ENCODE measurements at places on chromosomes 4 and X.

DNA sequence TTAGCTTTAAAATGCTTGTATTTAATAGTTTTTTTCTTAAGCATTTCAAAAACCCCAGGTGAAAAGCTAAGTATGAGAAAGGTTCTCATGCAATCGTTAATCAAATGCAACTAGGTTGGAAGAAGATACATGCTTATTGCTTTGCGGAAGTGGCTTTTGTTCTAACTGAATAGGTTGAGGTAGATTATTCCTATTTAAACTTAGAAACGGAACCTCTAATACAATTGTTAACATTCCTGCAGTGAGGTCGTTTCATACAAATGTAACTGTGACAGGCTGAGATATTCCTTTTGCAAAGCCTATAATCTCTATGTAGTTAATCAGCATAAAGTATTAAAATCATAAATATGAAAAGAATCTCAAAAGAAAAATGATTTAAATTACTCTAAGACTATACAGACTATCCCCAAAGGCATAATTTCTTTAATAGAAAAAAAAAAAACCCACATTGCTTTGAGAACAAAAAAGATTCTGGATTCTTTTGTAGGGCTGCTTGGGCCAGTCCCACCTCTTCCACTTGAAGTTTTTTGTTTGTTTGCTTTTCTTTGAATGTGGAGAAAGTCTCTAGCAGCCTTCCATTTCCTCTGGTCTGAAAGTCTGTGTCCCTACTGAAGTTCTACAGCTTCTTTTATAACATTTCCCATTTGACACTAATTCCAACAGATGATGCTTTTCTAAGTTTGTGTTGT lies 25.6 kb upstream of the SORBS2 start:
- no peak for DNase-seq

GRCh38 chr4:170610434-170610833 lies 520.7 kb upstream of the AADAT start:
- no peak for DNase-seq

DNA sequence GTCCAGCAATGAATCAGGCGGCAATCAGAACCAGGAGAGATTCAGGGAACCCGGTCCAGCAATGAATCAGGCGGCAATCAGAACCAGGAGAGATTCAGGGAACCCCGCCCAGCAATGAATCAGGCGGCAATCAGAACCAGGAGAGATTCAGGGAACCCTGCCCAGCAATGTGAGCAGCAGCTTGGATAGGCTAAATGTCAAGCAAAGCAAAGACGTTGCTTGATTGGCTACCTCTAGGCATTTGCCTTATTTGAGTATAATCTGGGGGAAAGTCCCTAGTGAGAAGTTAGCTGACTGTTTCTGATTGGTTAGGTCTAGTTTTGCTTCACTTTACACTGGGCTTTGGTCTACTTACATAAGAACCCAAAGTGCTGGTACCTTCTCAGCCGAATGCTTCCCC lies 1212.2 kb upstream of the TENM3 start:
- no peak for DNase-seq

- DNase-seq = no peak
These were observed 268.8 kb upstream of the GALNT7 start for GRCh38 chr4:172899861-172900260.

- peak; percentile 26 for DNase-seq
These were observed at the start of gene SOWAHB for GRCh38 chr4:76897536-76898384. Gene SOWAHB, minus strand, starts transcription at chr4:76898144. Its CDS starts 295 bp downstream, at chr4:76897849.

DNA sequence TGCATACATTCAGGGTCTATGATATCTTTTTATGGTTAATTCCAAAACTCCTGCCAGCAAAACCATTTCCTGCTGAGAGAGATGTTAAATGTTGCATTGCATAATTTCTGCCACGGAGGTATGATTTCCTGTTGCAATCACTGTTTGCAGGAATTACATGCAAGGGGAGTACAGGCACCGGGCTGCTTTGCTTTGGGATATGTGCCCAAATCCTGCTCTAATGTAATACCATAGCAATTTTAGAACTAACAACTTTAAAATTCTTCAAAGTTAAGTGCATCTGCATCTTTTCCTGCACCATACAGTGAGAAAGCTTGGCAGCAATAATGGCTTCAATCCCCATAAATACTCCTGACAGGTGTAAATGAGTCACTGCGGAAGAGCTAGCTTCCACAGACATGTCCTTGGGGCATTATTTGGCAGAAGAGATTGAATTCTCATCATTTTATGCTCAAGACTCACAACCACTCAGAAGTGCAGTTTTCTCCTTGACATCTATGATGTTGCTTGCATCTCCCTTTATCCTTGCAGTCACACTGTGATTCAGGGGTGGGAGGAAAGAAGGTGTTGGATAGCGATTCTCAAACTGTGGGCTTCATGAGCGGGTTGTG lies 29.6 kb downstream of the TRIM2 start:
- DNase-seq = no peak

GRCh38 chr4:18675586-18676525 lies 654.3 kb upstream of the LCORL start:
- DNase-seq = no peak

GRCh38 chrX:17824980-17825379 lies 36.1 kb downstream of the RAI2 start:
- DNase-seq = no peak

GRCh38 chr4:20431543-20431951 lies 179.8 kb downstream of the SLIT2 start:
- no peak for DNase-seq

- peak; percentile 75 for DNase-seq
These were observed 344.9 kb downstream of the BCOR start for GRCh38 chrX:39752815-39753214.

DNA sequence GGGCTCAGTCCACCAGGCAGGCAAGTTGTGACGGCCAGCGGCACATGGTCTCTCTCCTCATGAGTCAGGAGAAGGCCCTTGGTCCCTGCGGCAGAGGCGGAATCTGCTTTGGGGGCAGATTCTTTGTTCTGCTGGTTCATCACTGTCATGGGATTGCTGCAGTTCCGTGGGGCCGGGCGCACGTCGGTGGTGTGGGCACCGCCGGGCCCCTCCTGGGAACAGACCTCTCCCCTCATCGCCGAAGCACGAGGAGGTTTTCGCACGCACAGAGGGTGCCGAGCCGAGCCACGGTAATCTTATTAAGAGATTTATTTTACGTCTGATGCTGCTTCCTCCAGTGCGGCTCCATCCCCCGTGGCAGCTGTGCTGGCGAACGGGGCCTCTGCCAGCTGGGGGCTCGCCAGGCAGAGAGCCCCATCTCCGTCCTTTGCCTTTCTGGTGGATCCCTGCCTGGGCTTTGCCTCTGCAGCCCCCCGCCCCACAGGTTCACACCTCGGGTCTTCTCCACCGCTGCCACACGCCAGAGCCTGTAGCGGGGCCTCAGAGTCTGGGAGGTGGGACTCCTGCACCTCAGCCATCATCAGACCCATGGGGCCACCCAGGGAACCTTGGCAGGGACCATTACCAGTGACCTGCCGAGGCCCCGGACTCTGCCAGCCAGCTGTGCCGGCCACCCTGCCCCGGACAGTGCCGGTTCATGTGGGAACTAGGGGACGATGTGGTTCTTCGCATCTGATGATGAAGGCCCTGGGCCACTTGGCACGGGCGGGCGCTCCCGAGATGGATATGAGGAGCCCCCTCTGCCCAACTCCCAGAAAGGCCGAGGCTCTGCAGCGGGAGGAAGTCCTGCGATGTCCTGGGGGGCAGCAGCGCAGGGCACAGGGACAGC lies 86.7 kb upstream of the NKX1-1 start:
- no peak for DNase-seq

- DNase-seq = peak; percentile 69
These were observed 54.4 kb downstream of the MRPL1 start for GRCh38 chr4:77917075-77917474.

DNA sequence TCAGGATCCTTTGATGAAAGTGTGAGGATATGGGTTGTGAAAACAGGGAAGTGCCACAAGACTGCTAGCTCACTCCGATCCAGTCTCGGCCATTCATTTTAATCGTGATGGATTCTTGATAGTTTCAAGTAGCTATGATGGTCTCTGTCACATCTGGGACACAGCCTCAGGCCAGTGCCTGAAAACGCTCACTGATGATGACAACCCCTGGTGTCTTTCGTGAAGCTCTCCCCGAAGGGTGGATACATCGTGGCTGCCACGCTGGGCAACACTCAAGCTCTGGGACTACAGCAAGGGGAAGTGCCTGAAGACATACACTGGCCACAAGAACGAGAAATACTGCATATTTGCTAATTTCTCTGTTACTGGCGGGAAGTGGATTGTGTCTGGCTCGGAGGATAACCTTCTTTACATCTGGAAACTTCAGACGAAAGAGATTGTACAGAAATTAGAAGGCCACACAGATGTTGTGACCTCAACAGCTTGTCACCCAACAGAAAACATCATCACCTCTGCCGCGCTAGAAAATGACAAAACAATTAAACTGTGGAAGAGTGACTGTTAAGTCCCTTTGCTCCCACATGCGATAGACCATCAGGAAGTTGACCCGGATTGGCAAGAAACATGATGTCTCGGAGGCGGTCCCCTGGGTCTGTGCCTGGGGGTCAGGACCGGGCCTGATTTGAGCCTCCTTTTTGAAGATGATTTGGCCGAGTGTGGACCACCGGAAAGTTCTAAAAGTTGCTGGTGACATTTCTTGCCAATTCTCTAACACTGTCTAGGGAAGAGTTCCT lies 22.2 kb downstream of the LIAS start:
- DNase-seq = no peak

GRCh38 chrX:132489578-132490419 lies 961 bp upstream of the MBNL3 start:
- DNase-seq = peak; percentile 78

DNA sequence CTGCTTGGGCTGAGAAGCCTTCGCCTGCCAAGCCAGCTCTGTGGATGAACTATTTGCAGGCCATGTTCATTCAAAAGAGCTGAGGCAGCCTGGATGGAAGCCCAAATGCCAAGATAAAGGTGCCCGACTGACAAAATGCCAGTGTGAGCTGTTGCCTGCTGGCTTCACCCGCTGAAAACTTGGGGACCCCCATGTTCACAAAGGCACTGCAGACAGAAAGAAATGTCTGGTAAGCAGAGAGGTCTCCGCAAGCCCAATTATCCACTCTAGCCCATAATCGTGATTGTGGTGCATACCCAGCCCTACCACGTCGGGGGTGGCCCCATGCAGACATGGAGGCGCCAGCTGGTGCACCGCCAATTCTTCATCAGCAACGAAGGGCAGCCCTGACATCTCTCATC lies 13.0 kb upstream of the SMIM20 start:
- DNase-seq = no peak

- DNase-seq = no peak
These were observed 76.5 kb upstream of the MSX1 start for GRCh38 chr4:4782969-4783368.

DNA sequence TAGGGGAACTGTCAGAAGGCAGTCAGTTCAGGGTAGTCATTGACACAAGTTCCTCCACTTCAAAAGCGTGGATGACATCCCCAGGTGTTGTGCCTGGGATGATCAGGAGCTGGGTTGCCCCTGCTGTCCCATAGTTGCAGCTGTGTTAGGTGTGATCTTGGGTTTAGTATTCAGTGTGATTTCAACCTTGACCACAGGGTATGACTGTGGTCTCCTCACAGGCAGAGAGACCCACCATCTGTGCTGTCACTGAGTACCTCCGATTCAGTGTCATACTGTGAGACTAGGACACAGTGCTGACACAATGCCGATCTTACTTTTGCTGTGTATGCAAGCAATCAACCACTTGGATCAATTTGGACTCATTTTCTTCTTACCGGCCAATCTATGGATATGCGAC lies 25.2 kb downstream of the FOXR2 start:
- no peak for DNase-seq

DNA sequence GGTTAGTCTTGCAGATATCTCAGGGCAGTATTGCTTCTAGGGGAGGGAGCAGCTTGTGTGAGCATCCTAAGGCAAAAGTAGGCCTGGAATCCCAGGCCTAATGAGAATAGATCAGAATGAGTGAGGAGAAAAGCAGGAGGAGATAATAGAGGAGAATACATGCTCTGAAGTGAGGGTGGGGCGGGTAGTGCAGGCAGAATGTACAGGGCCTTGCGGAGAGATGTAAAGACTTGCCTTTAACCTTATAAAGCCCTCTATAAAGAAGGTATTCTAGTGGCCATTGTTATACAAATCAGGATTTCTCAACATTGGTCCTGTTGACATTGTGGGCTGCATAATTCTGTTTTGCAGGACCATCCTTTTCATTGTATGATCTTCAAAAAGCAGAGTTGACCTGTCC lies 855.3 kb downstream of the PCDH7 start:
- DNase-seq = no peak

- no peak for DNase-seq
These were observed 77.5 kb downstream of the RLIM start for GRCh38 chrX:74536832-74537371.

DNA sequence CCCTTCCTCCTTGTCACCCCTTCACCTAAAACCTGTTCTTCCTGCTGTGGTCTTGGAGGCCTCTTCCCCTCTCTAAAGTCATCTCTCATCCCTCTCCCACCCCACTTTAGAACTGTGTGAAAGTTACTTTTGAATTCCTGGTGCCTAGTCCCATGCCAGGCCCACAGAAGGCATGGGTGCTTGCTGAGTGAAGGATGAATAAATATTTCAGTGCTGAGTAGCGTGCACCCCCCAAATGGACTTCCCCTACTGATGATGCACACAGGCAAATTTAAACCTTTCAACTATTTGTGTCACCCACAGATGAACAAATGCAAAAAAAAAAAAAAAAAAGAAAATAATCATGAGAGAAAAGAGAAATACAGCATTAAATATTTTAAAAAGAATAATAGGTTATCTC lies 19.8 kb downstream of the PSMD10 start:
- DNase-seq = no peak

GRCh38 chr4:18075823-18076433 lies 54.4 kb upstream of the LCORL start:
- DNase-seq = peak; percentile 0

GRCh38 chr4:77375866-77376607 lies 219.0 kb downstream of the CCNG2 start:
- no peak for DNase-seq

GRCh38 chrX:86148024-86148511 lies at the start of gene DACH2:
Gene DACH2, plus strand, starts transcription at chrX:86148451.
- DNase-seq = peak; percentile 54

GRCh38 chr4:174358829-174359228 lies 75.1 kb downstream of the CEP44 start:
- DNase-seq = no peak

GRCh38 chr4:68445111-68445510 lies 2.2 kb upstream of the TMPRSS11E start:
- no peak for DNase-seq

GRCh38 chr4:45646885-45647590 lies 476.8 kb downstream of the GABRG1 start:
- no peak for DNase-seq

- DNase-seq = no peak
These were observed 27.1 kb upstream of the STX18 start for GRCh38 chr4:4568806-4569427.

- DNase-seq = no peak
These were observed 143.5 kb downstream of the CHIC2 start for GRCh38 chr4:53920883-53921282.

- DNase-seq = peak; percentile 87
These were observed 132.8 kb upstream of the FUNDC1 start for GRCh38 chrX:44675362-44676024.
